ENCODE measurements at places on chromosomes 16 and 17.

DNA sequence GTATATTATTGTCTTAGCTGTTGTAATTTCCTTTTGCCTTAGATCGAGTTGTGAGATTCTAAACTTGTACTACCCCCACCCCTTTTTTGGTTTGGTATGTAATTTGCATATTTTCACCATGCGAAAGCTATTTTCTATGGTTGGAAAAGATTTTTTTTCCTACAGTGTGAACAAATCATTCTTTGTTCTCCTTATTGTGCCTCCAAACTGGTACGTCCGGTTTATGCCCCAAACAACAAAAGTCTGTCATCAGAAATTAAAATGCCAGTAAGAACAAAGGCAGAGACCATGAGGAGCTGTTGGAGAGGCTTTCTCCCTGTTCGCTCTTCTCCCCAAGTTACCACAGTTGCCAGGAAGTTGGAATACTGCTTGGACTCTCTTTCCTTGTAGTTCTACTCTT lies 66.1 kb downstream of the BCAS3 start:
- DNase-seq, result peak; percentile 48

DNA sequence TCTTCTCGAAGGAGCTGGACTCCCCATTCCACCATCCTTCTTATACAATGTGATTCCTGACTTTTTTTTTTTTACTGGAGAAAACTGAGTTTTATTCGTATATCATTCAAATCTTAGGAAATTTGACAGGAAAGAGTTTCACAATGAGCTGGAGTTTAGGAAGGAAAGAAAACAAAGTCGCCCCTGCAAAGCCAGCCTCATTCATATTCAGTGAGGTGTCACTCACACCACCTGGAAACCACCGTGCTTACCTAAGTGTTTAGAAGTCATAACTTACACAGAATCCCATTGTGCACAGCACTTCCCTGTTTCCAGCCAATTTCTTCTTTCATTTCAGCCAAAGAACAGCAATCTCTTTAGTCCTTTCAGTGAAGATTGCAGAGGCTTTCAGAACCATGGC lies 90.3 kb upstream of the CHMP6 start:
- no peak for DNase-seq

GRCh38 chr17:376936-377863 lies 24.6 kb upstream of the RPH3AL start:
- DNase-seq, result no peak

- DNase-seq, result no peak
Measured at GRCh38 chr16:69411064-69411985, 13.1 kb upstream of the CYB5B start.

GRCh38 chr17:44642834-44643233 lies 13.4 kb upstream of the MEIOC start:
- DNase-seq, result no peak

- DNase-seq, result no peak
Measured at GRCh38 chr17:6305613-6306360, 129.1 kb downstream of the AIPL1 start.

- no peak for DNase-seq
Measured at GRCh38 chr16:24191876-24192402, 64.2 kb upstream of the CACNG3 start.

- no peak for DNase-seq
Measured at GRCh38 chr16:66250686-66251431, 115.6 kb upstream of the CDH5 start.

GRCh38 chr16:29983420-29984136 lies 9.9 kb downstream of the TAOK2 start:
- no peak for DNase-seq

DNA sequence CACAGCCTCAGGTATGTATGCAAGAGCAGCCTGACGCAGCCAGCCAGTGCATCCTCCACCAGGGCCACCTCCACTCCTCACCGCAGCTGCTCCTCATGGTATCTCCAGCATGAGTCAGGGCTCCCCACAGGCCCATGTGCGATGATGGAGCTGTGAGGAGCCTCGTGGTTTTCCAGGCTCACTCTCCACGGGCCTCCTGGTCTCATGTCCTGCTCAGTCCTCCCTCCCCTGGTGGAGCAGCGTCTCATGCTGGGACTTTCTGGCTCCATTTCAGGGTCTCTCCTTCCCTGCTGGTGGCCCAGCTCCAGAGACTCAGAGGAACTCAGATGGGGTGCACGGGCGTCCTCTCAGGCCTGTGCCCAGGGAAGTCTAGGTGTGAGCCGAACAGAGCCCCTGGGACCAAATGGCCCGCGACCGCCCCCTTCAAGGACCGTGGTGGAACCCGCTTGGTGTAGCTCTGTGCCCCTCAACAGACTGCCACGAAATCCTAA lies 70.4 kb downstream of the METRNL start:
- no peak for DNase-seq

DNA sequence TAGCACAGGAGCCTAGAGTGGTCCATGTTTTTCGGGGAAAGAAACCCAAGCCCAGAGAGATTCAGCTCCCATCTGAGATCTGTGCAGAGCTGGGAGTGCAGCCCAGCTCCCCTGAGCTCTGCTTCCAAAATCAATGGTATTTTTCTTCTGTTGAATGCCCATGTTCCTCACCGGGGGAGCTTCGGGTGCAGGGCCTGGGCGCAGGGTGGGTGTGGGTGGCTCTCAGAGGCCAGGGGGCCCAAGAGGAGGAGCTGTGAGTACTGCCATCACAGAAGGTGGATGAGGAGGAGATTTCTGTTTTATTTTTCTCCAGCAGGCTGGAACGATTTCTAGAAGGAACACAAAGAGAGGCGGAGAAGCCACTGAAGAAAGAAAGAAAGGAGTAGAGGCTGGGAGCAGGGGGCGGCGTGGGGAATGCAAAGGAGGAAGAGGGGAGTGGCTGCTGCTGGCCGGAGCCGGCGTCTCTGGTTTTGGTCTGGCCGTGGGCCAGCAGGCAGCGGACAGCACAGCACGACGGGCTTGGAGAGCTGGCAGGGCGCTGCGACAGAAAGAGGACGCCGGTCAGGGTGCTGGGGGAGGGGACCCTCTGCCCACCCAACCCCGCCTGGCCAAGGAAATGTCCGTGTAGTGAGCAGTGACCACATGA lies 76.2 kb upstream of the KSR1 start:
- DNase-seq, result no peak

GRCh38 chr16:84132527-84133285 lies 12.3 kb downstream of the HSDL1 start:
- no peak for DNase-seq

- no peak for DNase-seq
Measured at GRCh38 chr17:6352801-6353560, 81.9 kb downstream of the AIPL1 start.

DNA sequence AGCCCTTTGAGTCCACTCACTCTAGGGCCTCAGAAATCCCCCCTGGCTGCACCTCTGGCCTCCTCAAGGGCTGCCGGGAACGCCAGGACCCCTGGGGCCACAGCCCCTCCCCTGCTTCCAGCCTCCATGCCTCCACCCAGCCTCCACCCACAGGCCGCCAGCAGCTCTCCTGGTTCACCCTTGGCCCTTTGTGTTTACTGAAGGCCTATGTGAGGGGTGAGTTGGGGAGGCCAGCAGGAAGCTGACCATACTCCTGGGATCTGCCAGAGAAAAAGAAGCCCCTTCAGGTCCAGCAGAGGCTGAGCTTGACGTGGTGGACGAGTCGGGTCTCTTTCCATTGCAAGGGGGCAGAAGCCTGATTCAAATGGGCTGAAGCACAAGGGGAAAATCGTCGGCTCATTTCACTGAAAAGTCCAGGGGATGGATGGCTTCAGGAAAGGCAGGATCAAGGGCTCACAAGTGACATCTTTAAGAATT lies 18.3 kb upstream of the ATP2A3 start:
- no peak for DNase-seq

DNA sequence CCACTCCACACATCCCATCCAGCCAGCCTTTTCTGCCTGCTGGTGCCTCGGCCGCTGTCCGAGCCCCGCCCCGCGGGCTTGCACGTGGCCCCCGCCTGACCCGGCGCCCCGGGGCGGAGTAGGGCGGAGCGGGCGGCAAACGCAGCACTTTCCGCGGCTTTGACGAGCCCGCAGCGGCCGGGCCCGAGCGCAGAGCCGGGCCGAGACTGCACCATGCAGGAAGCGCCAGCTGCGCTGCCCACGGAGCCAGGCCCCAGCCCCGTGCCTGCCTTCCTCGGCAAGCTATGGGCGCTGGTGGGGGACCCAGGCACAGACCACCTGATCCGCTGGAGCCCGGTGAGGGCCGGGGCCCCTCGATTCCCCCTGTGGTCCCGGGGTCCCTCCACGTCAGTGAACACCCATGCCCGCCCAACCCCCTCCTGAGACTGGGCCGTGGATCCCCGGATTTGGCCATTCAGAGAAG lies at the start of gene HSF4:
Gene HSF4 (plus strand): TSS at position 147 of the 463 bp plus-strand sequence. CDS start 67 bp downstream, at position 214.
- DNase-seq, result no peak

DNA sequence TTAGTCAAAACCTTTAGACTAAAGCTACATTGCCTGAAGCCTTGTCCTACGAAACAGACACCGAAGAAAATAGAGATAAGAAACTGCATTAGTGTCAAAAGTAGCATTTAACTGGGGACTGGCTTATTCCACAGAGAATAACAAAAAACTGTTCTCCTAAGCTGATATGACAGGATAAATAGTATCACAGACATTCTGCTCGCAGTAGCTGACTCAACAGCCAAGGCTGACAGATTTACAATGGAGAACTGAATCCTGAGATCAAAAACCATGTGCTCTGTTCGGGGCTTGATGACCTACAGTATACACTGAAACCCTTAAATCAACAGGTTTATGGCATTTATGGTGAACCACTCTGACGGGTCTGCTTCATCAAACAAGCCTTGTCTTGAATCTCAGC lies 25.5 kb downstream of the ADAMTS18 start:
- DNase-seq, result no peak

DNA sequence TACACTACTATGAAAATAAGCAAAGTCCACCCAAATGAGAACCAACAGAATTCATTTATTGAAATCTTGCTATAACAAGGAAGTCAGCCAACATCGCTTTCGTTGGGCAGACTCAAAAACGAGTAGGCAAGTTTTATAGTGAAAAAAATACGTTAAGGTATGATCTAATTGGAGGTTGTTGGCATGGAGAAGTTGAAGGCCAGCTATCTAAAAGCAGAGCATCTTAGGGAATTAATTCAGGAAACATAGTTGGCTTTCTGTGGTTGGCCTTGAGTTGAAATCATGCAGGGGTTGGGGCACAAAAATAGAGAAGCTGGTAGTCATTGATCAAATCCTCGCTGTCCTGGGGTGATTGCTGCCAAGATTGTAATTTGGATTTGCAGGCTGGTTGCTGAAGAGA lies 118.3 kb downstream of the PPM1E start:
- no peak for DNase-seq

GRCh38 chr16:79114759-79115158 lies 485.8 kb downstream of the MAF start:
- DNase-seq, result no peak

- DNase-seq, result no peak
Measured at GRCh38 chr16:70663524-70664324, 17.4 kb downstream of the IL34 start.

GRCh38 chr16:22035153-22035552 lies 27.2 kb downstream of the MOSMO start:
- no peak for DNase-seq

DNA sequence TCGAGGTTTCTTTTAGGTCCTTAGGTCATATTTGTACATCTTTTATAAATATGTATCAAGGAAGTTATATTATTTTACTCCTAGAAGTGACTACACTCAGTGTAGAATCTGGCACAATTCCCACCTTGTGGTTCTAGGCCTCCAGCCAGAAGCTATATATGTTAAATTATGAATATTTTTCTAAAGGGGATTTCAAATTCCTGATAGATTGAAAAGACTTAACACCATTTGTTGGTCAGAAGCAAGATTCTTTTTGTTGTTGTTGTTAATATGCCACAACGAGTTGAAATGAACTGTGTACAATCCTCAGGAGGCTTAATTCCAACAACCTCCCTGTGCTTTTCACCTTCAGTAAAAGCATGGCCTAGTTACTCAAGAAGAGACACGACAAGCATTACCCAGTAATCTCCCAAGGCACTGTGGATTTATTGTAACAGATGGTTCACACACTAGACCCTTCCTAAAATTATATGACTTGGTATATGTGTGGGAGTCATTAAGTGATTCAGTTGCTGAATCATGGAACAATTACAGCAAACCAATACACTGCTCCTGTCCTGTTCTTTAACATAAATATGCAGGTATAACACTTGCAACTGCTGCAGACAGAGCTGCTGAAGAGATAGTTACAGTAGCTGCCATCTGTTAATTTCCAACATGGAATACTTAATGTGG lies 964.4 kb upstream of the GOT2 start:
- no peak for DNase-seq

GRCh38 chr16:56620339-56620897 lies 5.2 kb upstream of the MT1E start:
- no peak for DNase-seq

DNA sequence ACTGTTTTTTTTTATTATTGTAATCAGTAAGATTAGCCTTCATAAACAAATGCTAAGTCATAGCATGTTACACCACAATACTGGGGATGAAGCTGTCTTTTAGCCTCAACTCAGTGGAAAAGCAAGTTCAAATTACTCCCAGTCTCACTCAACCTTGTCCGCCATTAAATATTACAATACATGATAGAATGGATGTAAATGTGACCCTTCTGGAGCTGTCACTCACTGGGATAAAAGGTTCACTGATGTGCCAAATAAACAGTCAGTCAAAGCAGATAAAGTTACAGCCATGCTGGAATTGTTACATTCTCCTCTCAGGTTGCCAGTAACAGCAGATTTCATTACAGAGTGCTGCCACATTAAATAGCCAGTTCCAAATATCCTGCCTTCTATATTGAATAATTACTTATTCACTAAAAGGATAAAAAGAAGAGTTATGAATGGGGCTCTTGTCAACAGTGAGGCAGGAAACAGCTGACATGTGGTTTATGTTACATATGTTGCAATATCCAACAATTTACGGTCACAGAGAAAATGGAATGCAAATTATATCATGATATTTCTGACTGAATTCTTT lies 53.4 kb downstream of the BRIP1 start:
- DNase-seq, result no peak

DNA sequence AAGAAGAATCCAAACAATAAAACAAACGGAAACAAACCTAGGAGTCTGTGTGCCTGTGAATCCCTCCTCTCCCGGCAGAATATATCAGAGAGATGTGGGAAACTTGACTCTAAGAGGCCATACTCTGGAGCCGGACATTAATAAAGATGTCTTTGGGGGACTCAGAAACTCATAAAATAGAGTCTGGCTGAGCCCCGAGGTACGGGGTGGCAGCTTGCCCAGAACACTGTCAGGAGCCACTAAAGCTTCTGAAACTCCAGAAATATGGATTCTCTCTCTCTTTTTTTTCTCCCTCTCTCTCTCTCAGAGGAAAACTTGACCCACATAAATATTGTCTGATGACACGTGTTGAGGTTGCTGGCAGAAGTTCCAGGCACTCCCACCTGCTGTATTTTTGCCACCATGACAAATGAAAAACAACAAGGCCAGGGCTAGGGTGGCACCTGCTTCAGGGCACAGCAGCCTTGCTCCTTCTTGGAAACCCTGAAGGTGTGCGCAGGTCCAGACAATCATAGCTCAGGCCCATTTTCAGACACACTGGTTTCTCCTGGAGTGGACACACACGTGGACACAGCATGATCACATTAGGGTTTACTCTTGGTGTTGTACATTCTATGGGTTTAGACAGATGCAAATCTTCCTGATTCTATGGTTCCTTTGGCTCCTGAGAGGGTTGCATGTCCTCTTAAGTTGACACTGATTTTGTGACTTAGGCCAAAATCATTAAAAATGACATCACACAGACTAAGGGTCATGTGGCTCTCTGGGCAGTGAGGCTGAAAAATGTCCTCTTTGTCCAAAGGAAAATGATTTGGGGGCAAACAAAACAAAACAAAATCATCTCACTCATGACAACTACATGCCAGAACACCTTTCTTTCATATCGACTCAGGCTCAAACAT lies 282.6 kb upstream of the IRX3 start:
- DNase-seq, result no peak
